Activated naive CD4-positive, alpha-beta T cell (primary cell): ENCODE measurements at places on chromosomes 5 and 9.

- no peak for DNase-seq
These were observed 150.5 kb downstream of the YTHDC2 start for GRCh38 chr5:113663879-113664541.

DNA sequence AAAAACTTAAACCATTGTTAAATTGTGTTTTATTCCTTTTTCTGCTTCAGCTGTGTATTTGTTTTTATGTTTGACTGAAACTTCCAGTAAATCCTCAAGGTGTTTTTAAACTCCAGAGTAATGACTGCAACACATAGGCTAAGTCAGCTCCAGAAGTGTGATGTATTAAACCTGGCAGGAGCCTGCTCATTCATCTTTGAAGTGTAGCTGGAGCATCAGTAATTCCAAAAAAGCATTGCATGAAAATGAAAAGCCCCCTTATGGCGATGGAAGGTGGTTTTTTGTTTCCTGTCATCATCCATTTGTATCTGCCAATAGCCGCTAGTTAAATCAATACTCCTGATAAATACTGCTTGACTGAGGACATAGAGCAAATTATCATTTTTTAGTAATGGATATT lies 474.2 kb upstream of the ADAMTS16 start:
- DNase-seq = no peak

GRCh38 chr9:137827908-137828526 lies 49.6 kb upstream of the CACNA1B start:
- no peak for DNase-seq

DNA sequence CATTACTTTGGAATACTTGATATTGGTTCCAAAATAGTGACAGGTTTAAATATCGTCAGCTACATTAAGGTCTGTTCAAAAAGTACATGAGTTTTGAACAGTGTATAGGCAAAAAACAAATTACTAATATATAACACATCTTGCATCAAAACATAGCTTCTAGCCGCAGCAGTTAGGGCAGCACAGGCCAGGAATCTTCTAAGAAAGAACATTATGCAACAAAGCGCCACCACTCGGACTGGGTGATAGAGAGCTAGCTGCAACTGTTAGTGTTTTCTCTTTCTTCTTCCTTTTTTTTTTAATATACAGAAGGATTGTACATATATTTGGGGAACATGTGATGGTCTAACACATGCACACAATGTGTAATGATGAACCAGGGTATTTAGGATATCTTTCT lies 504.5 kb downstream of the NR2F1-AS1 start:
- DNase-seq = no peak

DNA sequence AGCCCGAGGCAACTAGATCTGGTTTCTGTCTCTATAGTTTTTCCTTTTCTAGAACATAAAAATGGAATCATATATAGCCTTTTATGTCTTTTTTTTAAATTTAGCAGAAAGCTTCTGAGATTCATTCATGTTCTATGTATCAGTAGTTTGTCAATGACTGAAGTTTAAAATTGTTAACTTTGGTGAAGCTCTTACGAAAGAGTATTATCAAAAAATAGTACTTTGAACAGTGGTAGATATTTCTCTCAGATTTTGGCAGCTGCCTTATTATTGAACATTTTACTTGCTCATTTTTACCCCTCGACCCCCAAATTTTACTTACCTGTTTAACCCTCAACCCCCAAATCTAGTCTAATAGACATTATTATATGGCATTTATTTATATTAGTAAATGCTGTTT lies 10.2 kb downstream of the NIPBL start:
- no peak for DNase-seq

- no peak for DNase-seq
These were observed 186.5 kb upstream of the ANKRD55 start for GRCh38 chr5:56419667-56420066.
